ENCODE measurements at places on chromosomes 3 and 15.

- no peak for DNase-seq
Measured at GRCh38 chr15:63172376-63172775, 15.1 kb upstream of the RPS27L start.

DNA sequence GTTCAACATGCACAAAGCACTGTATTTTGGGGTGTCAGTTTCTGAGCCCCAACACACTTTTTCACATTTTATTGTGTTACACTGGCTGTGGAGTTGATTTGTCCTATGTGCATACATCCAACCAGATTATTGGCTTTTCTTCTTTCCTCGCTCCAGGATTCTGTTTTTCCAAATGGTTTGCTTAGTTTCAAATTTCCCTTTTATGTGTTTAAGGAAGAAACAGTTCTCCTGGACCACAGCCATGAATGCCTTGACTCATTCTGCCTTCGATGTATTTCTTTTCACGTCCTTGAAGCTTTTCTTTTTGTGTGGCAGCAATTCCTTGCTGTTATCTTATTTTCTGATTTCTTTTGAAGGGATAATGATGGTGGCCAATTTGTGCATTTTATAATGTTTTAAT, 53.8 kb downstream of the CACNA2D3 start:
- no peak for DNase-seq

DNA sequence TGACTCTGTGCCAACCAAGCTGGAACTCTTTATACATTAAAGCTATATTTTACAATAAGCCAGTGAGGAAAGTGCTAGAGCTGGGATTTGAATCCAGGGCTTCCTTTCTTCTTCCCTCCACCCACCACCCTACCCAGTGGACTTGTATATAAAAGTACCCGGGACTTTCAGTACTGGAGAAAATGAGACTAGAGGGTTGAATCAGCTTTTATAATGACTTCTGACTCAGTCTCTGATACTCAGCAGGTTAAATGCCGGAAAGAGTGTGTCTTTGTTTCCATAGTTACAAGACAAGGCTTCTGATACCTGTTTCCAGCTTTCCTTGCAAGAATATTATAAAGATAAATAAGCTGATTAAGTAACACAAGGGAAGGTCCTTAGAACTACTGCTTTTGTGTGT, 80.9 kb downstream of the FRMD4B start:
- no peak for DNase-seq

GRCh38 chr15:57570340-57570739, 21.4 kb upstream of the MYZAP start:
- no peak for DNase-seq

- DNase-seq: no peak
Measured at GRCh38 chr15:56838085-56838484, 80.4 kb upstream of the TCF12 start.

GRCh38 chr3:114144909-114145688, 33.8 kb downstream of the DRD3 start:
- DNase-seq: no peak

GRCh38 chr3:195877767-195878423, 30.5 kb downstream of the TNK2 start:
- DNase-seq: no peak

DNA sequence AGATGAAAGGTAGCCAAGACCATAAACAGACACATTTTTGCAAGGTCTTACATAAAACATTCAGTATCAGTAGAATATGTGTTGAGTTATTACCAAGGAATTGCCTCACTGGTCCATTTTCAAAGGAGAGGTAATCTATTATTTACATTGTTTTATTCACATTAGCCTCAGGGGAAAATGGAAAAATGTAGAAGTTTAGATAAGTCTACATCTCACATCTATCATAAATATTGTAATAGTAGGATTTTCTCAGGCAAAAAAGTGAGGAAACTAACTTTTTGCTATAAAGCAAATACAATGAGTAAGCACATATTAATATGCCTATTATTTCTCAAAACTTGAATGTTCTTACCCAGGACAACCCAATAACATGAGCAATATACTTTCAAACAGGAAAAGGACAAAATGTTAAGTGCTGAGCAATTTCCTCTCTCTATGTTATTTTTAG, 184.6 kb upstream of the AGTR1 start:
- no peak for DNase-seq

- no peak for DNase-seq
Measured at GRCh38 chr3:131216330-131216729, 165.2 kb upstream of the NUDT16 start.

- no peak for DNase-seq
Measured at GRCh38 chr15:99445272-99445850, 120.4 kb upstream of the MEF2A start.

DNA sequence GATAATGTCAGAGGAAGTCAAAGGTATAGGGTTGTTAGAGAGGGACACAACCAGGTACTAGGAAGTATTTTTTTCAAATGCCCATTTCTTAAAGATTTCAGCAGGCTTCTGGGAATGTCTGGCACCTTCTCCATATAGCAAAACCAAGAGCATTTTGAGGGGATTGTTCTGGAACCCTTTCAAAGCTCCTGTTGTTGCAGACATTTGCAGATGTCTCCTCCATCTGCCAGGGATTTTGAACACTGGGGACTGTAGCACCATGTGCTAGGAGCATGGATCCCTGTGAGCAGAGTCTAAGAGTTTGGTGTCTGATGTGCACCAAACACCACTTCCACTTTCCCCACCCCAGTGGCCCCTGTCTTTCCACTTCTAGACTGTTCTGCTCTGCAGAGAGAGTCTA, 206.0 kb upstream of the KBTBD8 start:
- DNase-seq: no peak

GRCh38 chr3:85758442-85758841, 799.7 kb downstream of the CADM2 start:
- no peak for DNase-seq

GRCh38 chr3:18211116-18211515, 214.0 kb downstream of the SATB1 start:
- DNase-seq: no peak

DNA sequence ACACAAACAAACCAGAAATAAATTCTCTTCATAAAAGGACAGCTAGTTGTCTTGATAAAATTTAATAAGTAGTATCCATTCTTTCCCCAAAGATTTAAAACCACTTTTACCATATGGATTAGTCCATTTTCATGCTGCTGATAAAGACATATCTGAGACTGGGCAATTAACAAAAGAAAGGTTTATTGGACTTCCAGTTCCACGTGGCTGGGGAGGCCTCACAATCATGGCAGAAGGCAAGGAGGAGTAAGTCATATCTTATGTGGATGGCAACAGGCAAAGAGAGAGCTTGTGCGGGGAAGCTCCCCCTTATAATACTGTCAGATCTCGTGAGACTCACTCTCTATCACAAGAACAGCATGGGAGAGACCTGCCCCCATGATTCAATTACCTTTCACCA, 38.7 kb downstream of the C2CD4B start:
- no peak for DNase-seq

DNA sequence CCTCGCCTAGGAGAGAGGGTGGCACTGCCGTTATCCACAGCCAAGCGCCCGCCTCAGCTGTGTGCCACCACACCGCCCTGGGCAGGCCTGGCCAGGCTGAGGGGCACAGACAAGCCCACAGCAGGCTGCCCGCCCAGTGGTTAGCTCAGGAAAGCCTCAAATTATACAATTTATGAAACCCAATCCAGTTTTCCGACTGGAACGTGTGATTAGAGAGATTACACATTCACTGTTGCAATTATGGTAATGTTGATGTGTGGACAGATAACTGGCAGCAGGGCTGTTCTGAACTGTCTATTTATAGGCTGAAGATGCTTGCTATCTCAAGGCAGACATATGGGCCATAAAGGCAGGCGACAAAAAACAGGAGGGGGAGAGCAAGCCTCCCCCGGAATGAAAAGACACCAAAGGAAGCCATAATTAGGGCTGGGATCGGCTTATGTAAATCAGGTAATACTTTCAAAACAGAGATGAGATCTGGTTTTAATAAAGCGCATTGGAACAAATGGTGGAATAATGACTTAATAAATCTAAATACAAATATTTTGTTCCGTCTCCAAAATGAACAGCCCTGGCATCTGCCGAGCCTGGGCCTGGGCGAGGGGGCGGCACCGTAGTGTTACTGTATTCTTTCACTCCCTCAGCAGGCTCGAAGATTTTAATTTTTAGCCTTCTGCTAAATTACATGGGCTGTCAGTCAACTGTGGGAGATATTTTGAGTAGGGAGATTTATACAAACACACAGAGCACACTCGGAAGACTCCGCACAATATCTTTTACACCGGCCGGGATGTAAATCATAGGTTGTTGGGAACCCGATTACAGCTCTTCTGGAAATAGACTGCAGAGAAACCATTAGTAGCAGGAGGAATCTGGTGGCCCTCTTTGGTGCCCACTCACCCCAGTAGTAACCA, 103.1 kb upstream of the TLE3 start:
- DNase-seq: no peak

GRCh38 chr3:62375655-62376453, 2.5 kb upstream of the FEZF2 start:
- no peak for DNase-seq

DNA sequence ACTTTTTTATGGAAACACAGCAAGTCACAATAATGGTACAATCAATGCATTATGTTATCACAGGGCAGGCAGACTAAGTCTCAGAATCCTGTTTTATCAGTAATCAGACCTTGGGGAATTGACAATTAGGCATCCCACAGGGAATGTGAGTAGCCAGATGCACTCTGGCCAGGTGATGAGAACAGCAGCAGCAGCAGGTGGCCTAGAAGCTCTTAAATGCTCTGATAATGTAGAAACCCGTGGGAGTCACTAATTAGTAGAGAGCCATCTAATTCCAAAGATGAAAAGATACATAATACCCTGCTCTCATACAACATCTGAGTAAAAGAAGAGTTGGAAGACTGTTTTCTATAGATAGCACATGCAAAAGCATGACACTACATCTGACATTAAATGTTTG, 12.6 kb downstream of the CEP152 start:
- no peak for DNase-seq

- no peak for DNase-seq
Measured at GRCh38 chr15:68175526-68175925, 29.6 kb downstream of the CALML4 start.

DNA sequence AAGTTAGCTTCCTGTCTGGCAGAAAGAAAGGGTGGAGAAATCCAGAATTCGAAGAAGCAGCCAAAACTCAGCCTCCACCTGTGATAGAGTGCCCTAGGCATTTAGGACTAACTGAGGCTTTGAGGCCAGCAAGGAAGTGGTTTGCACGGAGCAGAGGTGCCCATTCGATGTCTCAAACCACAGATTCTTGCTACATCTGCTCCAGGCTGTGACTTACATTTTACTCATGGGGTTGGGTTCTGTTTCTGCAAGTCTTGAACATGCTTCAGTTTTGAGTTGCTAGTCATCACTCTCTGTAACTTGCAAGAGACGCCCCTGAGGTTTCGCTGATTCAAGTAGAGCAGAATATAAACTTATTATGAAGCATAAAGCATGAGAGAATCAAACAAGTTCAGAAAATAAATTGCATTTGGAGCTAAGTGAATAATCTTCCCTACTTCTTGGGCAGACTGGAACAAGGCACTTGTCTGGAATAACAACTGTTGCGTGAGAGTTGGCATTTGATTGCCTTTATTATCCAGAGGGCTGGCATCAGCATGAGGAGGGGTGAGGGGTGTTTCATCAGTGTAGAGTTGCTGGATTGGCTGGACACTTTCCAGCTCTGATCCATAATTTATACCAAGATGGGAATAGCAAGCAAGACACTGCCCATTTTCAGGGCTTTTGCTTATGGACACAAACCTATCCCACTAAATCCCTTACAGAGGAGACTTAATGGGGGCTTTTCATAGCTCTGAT, 256.5 kb downstream of the AGBL1 start:
- DNase-seq: no peak

GRCh38 chr15:62068810-62069167, 2.0 kb downstream of the C2CD4A start:
- DNase-seq: no peak

DNA sequence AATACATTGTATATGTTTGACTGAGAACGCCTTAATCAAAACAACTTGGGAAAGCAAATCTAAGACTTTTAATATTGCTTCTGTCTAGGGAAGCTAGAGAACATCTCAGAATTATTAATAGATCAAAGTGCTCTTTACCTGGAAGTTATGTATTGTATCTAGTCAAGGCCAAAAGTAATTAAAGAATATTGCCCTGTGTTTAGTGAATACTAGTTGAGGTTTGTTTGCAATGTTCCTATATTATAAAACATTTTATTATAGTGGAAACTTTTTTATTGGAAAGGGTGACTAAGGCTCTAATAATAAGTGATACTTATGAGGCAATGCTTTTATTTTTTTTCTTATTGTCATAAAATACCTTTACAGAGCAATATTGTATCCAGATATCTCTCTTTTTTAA, 118.2 kb downstream of the CADM2 start:
- DNase-seq: no peak

- DNase-seq: no peak
Measured at GRCh38 chr15:89575656-89576416, 567 bp downstream of the TICRR start.

- no peak for DNase-seq
Measured at GRCh38 chr3:140709751-140710150, 31.9 kb downstream of the TRIM42 start.

GRCh38 chr3:107662586-107662985, 139.8 kb downstream of the BBX start:
- DNase-seq: no peak

- DNase-seq: no peak
Measured at GRCh38 chr3:101861212-101861788, 12.0 kb downstream of the NFKBIZ start.

- no peak for DNase-seq
Measured at GRCh38 chr3:72181251-72181650, 396.3 kb upstream of the PROK2 start.

- DNase-seq: no peak
Measured at GRCh38 chr3:103381296-103382079, 946.7 kb downstream of the ZPLD1 start.

DNA sequence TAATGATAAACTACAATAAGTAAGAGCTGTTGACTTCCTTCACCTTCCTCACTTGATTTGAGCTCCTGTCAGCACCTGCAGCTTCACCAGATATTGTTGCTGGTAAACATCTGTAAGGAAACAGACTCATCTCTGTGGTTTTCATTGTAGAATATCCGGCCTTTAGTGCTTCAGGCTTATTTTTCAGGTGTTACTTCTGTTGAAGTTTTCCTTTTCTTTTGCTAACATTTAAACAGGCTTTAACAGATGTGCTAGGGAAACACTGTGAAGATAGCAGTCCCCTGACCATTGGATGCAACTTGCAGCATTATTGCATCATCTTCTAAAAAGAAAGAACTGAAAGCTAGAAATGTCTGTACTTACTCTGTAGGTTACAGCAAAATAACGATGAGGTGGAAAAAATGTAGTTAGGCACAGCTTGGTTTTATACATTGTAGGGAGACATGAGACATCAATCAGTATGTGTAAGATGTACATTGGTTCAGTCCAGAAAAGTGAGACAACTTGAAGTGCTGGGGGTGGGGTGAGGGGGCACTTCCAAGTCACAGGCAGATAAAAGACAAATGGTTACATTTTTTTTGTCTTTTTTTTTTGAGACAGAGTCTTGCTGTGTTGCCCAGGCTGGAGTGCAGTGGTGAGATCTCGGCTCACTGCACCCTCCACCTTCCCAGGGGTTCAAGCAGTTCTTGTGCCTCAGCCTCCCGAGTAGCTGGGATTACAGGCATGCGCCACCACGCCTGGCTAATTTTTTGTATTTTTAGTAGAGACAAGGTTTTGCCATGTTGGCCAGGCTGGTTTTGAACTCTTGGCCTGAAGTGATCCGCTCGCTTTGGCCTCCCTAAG, 10.2 kb downstream of the EDEM1 start:
- DNase-seq: no peak
